ENCODE measurements at places on chromosomes 13 and 19.

DNA sequence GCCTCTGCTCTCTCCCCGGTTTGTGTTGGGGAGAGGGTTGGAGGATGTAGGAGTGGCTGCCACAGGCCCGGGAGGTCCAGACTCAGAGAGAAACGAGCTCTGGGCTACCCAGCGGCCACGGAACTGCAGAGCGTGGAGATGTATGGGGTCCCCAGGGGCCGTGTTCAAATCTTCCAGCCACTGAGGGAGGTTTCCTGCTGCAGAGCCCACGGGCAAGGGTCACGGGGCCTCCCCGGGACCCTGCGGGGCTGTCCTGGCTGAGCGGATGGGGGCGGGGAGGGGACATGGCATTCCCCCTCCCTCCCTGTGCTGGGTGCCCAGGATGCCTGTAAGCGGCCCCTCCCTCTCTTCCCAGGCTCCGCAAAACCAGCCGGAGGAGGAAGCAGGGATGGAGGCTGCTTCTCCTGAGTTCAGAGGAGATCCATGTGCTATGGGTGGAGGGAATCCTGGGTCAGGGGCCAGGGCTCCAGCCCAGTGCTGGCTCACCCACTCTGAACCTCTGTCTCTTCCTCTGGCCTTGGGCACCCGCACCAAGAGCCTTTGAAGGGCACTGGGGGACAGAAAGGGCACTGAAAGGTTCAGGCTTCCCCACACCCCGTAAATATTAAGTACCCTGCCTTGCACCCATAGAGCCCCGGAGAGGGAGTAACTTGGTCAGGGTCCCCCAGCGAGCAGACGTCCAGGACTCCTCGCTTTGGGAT, 22.6 kb downstream of the SMIM24 start:
- no peak for DNase-seq

DNA sequence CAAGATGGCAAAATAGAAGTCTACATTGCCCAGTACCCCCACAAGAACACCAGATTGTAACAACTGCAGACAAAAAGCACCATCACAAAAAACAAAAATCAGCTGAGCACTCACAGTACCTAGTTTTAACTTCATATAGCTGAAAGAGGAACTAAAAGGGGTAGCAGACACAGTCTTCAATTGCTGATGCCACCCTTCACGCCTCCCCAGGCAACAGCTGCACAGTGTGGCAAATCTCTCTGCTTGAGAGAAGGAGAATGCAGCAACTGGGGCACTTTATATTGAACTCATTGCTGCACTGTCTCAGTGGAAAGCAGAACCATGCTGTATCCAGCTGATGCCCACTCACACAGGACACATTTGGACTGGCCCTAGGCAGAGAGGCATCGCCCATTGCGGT, 2714.5 kb upstream of the PCDH20 start:
- DNase-seq: no peak

DNA sequence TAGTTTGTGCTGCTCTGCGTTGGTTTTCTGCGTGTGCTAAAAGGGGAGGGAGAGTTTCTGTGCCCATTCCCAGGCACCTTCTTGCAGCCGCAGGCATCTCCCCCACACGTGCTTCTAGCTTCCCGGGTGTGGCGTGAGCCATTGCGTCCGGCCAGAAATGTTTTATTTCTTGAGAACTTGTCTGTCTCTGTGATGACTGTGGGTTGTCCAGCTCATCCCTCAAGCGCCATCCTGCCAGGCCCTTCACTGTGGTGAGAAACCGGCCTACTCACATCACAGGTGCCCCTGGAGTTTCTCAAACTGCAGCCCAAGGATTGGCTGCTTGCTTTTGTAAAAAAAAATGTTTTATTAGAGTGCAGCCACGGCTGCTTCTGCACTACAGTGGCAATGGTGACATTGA, 24.2 kb downstream of the EPN1 start:
- DNase-seq: no peak

- no peak for DNase-seq
Observed at GRCh38 chr13:76383676-76384461, 502.3 kb downstream of the KCTD12 start.

- DNase-seq: peak; percentile 82
Observed at GRCh38 chr19:461721-462551, 1.1 kb upstream of the SHC2 start.

- DNase-seq: no peak
Observed at GRCh38 chr13:73201626-73202025, 142.8 kb downstream of the KLF5 start.

GRCh38 chr13:37456506-37456905, 142.1 kb downstream of the POSTN start:
- DNase-seq: no peak

DNA sequence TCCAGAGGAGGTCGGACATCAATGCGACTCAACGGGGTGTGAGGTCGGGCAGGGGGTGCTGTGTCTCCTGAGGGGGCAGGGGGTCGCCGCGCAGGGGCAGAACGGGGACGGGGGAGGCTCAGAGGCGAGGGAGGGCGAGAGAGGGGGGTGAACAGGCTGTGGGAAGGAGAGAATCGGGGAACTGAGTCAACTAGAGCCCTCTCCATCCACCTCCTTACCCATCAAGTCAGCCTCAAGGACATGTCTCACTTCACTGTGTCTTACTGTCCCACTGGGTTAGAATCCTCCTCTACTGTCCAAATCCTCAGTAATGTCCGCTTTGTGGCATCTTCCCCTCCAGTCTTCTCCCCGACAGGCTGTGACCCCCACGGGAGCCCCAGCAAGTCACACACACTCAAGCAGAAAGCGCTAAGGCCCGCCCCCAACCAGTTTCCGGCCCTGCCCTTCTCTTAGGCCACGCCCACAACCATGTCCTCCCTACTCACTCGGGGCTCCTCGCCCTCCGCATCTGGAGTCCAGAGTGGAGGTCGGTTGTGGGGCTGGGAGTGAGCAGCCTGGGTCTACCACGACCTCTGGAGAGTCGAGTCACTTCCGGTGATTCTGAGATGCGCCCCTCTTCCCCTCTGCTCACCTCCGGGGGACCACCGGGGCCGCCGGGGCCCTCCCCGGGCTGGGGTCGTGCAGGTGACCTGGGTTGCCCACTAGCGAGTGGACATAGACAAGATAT, 9.3 kb downstream of the PLEKHA4 start:
- DNase-seq: no peak

DNA sequence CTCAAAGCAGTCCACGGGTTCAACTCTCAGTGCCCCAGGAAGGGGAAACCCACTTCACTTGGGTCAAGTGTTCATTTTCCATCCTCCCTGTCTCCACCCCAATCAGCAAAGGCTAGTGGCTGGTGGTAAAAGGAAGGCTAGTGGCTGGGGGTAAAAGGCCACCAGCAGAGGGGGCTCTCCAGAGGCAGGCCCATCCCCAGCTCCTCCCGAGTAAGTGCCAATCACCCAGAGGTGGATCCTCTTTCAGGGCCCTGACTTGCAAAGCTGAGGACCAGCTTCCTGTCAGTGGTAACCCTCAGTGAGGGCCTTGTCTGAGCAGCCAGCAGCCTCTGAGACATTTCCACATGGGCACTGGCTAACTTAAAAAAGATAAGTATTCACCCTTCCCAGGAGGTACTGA, 22.0 kb upstream of the TPT1 start:
- DNase-seq: no peak

GRCh38 chr19:14505488-14506239, 9.7 kb upstream of the GIPC1 start:
- no peak for DNase-seq

- no peak for DNase-seq
Observed at GRCh38 chr19:45600340-45600885, 1.6 kb downstream of the GPR4 start.

- DNase-seq: no peak
Observed at GRCh38 chr13:79530270-79530669, 49.3 kb downstream of the NDFIP2 start.

GRCh38 chr13:35716729-35717128, 240.2 kb upstream of the MAB21L1 start:
- no peak for DNase-seq

DNA sequence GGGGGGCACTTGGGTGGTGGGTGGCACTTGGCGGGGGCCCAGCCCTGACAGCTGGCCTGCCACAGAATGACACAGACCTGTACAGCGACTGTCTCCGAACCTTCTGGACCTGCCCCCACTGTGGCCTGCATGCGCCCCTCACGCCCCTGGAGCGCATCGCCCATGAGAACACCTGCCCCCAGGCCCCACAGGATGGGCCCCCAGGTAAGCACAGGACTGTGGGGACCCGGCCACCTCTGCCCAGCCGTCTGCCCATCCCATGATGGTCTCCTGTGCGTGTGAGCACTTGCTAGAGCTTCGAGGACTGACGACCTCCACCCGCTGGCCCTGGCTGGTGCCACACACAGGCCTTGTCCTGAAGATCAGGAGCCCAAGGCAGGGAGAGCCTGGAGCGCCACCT, 32.0 kb downstream of the DHX34 start:
- DNase-seq: no peak

- no peak for DNase-seq
Observed at GRCh38 chr19:53772943-53773342, 51.2 kb downstream of the NLRP12 start.

- no peak for DNase-seq
Observed at GRCh38 chr13:51727634-51728274, 76.2 kb downstream of the DHRS12 start.

GRCh38 chr19:23343434-23344010, 51.7 kb downstream of the ZNF91 start:
- DNase-seq: no peak

DNA sequence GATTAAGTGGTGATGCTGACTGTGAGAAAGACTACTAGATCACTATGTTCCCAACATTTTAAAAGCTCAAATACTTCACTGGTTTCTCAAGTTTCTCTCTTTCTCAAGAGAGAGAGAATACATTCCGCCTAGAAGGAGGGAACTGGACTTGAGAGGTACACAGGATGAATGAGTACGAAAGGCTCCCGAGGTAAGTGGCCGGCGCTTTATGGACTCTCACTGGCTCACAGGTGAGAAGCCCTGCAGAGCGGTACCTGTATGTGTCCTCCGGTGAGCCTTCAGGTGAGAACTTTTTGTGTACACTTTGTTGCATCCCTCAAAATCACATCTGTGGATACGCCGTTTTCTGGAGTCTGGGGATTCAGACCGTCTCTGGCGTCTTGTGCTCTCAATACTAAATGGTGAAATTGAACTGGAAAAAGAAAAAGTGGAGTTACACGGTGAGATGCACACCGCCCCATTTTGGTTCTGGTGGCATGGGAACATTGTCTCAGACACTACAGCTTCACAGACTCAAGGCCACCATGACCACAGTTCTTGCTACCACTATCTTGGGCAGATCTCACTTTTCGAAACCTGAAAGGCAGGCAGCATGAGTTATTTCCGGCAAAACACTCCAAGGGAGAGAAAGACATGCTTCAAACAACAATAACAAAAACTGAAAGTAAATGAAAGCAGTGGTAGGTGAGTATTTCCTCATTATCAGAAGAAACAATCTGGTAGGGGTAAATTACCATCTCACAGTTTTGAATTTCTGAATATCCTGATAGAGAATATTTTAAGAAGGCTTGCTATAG, 418.9 kb downstream of the KLF12 start:
- DNase-seq: no peak

- DNase-seq: no peak
Observed at GRCh38 chr13:111130116-111130508, 15.0 kb downstream of the ARHGEF7 start.

DNA sequence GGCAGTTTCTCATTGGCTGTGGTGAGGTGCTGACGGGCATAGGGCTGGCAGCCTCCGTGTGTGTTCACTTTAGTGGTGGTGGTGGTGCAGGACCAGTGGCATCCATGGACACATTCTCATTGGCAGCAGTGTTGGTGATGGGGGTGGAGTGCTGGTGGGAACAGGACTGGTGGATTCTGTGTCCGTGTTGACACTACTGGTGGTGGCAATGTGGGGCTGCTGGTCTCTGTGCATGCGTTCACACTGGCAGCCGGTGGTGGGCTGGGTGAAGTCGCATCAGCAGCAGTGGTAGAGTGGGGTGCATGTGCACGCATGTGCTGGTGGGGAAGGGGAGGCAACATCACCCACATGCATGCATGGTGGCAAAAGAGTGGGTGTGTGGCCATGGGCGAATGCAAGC, 1471.4 kb upstream of the PCDH20 start:
- no peak for DNase-seq

DNA sequence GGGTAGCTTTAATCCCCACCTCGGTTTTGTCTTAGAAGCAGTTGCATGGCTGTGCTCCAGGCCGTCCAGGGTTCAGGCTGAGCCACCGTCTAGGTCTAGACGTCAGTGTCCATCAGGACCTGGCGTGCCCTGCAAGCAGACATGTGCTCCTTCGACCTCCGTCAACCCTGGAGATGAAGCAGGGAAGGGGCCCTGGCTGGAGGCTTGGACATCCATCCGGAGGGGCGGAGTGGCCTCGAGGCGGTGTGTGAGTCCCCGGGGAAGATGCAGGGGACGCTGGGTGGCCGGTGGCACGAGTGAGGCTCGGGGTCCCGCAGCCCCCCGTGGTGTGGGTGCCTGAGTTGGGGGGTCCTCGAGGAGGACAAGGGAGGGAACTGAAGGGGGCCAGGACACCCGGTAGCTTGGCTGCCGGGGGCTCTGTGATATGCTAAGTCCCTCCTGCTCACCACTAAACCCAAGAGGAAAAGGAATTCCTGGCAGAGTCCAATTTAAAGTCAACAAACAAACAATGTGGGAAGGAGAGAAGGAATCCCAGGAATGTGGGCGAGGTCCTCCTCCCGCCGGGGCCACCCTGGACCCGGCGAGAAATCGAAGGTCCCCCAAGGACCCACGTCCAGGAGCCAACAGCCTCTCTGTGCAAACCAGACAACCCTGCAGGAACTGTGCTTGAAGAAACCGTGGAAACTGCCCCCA, 14.9 kb upstream of the PTBP1 start:
- no peak for DNase-seq

GRCh38 chr19:11461453-11461852, 19.4 kb downstream of the ELAVL3 start:
- DNase-seq: no peak

- no peak for DNase-seq
Observed at GRCh38 chr19:5645409-5645808, 22.5 kb downstream of the SAFB start.

DNA sequence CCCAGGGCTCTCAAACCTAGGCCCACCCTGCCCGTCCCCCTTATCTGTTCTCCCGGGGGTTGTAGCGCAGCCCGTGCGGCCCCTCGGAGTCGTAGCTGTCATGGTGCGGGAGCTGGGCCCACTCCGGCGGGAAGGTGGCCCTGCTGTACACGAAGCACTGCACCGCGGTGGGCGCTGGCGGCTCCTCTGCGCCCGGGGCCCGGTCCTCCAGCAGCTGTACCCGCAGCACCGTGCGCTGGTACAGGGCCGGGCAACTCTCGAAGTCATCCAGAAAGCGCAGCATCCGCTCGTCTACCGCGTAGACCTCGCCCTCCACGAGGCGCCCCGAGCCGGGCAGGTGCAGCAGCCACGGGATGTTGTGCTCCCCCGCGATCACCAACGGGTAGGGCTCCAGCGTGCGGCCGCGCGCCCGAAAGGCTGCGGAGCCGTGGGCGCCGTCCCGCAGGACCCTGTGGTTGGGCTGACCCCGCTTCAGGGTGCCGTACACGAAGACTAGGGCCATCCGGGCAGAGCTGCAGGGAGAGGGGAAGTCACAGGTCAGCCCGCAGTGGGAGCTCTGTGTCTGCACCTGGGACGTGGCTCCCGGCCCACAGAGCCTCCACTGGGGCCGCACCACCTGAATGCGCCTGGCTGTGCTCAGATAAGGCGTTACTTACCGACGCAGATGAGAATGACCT, 56.4 kb downstream of the GGACT start:
- DNase-seq: no peak

- DNase-seq: no peak
Observed at GRCh38 chr13:111907341-111907880, 159.5 kb upstream of the SOX1 start.

GRCh38 chr19:1451916-1452801, 2.2 kb downstream of the APC2 start:
- no peak for DNase-seq
